HFFc6 (cell line): ENCODE measurements at places on chromosomes 6 and 20. TPM values are rescaled to one million over a fixed set of nuclear protein-coding genes. Genes with fewer than 3 reads are reported as not detected.

The TRAPPC3L gene
- total RNA-seq: 0.24 to 0.44 TPM (median 0.34 TPM) in 3 replicates

The COL11A2 gene
- total RNA-seq: 0.24 to 0.67 TPM (median 0.47 TPM) in 3 replicates

GRCh38 chr6:96017070-96017359, 1.2 kb downstream of the FUT9 start:
- no peak for DNase-seq
- H3K36me3 ChIP-seq: no peaks in the 10 kb centered on the region
- H3K4me3 ChIP-seq: no peak overlapping the region
- H3K27ac ChIP-seq: no peak overlapping the region
- H3K4me1 ChIP-seq: no peaks in the 10 kb centered on the region
- H3K27me3 ChIP-seq: no peaks in the 10 kb centered on the region

DNA sequence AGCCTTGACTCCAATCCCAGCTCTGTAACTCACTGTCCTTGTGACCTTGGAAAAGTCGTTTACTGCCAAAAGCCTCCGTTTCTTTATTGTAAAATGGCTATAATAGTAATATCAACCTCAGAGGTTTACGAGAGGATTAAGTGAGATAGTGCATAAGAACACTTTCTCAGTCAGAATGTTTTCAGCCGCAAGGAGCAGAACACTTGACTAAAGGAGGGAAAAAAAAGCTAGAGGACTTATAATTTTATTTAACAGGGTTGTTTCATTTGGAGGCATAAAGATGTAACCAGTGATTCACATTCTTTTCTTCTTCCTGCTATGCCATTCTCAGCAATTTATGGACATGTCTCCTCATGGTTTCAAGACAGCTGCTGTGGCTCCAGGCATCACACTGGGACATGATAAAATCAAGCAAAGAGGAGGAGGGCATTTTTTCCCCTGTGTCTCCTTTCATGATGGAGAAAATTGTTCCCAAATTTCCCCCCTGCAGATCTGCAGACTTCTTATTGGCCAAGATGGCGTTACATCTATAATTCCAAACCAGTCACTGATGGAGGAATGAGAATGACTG, 143.0 kb upstream of the PTPN1 start:
- no peak overlapping the region for H3K4me3 ChIP-seq
- DNase-seq: no peak
- H3K27ac ChIP-seq: no peak overlapping the region
- H3K27me3 ChIP-seq: peaks cover 13% of the 10 kb centered on the region; the same call in 1 of the 2 replicates
- H3K36me3 ChIP-seq: no peaks in the 10 kb centered on the region

DNA sequence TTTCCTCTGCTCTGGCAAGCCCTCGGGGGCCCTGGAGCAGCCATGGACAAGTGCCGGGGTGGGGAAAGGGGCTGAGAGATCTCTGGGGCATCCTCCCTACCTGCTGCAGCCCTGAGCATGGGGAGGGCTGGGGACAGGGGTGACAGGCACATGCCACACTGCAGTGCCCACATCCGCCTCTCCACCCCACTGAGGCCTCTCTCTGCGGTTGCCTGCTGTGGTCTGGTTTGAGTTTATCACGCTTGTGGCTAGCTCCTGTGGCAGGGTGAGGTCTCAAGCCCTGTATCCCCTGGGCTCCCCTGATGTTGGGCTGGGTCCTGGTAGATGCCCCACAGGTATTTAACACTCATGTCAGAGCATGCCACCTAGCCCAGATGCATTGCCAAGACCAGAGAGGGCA, 52.9 kb upstream of the MLN start:
- peaks cover 10% of the 10 kb centered on the region for H3K4me1 ChIP-seq
- H3K27ac ChIP-seq: no peak overlapping the region
- no peaks in the 10 kb centered on the region for H3K36me3 ChIP-seq

- no peak overlapping the region for H3K27ac ChIP-seq
- peaks cover 5% of the 10 kb centered on the region; the same call in 1 of the 2 replicates for H3K27me3 ChIP-seq
- no peaks in the 10 kb centered on the region for H3K36me3 ChIP-seq
Measured at GRCh38 chr6:134734312-134734869, 215.5 kb downstream of the ALDH8A1 start.
